ENCODE measurements at places on chromosomes 12 and 14.

GRCh38 chr12:24705216-24705615 lies 243.7 kb downstream of the BCAT1 start:
- DNase-seq, result no peak

GRCh38 chr14:22939684-22940083 lies 10.5 kb upstream of the PRMT5 start:
- no peak for DNase-seq

DNA sequence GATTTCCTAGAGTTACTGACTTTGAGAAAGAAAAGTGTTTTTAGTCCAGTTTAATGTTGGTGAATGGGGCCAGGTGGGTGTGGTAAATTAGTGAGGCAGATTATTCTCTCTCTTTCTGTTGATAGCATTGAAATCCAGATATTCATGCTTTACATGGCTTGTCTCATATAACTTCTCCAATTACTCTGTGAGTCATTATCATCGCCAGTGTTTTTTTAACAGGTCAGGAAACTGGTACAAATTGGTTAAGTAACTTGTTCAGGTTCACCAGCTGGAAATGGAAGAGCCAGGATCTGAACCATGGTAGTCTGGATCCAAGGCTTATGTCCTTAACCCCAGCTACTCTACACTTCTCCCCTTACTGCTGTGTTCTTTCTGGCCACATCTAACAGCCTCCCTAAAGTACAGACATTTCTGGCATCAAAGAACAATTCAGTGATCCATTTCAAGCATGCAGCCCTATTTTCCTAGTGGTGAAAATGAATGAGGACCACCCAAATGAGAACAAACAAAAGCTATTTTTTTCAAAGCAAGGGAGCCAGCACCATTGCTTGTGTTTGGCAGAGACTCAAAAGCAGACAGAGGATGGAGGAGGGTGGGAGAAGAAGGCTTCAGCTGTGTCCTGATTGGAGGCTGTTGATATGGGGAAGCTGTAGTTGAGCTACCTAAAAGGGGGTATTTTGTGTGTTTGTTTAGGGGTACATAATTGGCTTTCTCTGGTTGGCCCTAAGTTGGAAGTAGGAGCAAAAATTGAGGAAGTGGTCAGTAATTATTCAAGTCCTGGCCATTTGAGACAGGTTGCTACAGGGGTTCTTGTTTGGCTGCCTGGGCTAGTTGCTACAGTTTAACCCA lies 1.7 kb downstream of the IRAK3 start:
- no peak for DNase-seq

DNA sequence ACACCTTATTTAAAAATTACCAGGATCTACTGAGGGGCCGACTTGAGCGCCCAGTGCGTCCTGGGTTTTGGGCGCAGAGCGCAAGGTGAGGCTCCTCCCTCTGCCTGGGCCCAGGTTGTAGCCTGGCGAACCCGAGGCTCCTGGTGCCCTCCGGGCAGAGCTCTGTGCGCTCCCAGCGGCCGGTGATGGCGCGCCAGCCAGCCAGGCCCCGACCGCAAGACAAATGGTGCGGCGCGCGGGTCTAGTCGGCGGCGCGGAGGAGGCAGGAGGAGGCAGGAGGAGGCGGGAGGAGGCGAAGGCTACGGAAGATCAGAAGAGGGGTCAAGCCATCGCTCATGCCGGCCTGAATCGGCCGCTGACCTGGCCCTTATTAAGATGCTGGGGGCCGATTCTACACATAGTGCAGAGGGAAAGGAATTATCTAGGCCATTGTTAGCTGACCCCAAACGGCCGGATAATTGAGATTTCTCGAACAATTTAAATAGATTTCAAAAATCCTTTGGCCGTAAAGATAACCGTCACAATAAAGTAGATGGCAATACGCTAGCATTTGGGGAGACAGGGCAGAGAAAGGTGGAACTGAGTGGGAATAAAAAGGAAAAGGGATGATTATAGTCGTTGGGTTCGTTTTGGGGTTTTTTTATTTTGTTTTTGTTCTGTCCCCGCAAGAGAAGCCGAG lies 2.8 kb downstream of the TBX5 start:
- DNase-seq, result no peak

DNA sequence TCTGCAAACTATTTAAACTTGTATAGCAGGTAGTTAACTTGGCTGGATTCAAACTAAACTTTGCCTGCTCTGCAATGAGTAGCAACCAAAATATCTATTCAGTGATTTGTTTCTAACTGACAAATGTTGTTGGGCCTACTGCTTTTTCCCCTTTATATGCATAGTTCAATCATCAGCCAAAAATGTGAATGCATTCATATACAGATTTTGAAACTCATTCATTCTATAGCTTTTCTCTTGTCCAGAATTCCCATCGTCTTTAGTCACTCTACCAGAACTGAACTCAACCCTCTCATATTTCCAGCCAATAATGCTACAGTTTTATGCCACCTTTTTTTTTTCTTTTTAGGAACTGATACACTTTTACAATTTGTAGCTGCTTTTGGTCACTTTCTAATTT lies 599.8 kb downstream of the RPL10L start:
- DNase-seq, result no peak

DNA sequence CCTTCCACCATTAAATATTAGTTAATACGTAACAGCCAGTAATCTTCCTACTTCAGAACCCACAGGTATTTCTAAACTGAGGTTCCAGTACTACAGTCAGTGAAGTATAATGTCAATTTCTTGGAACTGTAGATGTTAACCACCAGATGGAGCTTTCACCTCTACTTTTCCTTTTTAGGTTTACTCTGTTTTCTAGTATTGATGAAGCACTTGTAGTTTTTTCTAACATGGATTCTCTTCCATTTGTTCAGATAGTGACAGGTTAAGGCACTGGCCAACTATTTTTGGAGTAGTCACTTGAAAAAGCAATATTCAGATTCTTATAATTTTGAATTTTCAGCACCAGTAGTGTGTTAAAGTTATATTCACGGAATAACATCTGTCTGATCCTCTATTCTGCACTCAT lies 4.6 kb upstream of the SEC23A start:
- no peak for DNase-seq

DNA sequence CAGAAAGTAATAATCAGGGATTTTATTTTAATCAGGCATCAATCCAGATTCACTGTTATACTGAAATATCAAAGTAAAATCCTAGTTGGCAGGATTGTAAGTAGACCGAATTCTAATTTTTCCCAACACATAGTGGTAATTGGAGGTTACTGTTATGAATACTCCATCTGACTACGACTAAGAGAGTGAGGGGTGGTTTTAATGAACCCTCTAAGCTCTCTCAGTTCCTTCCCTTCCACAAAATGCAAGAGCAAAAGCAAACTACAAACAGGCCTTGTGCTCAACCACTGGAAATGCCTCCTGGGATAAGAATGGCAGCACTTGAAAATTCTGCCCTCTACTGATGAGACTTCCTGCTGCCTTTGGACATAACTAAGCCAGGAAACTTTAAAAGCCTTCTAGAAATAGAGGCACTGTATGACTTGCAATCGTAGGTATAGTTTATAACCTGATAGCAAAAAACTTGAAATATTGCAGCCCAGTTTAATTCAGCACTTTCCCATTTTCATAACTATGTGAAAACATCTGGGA lies 184.8 kb downstream of the SLC16A7 start:
- DNase-seq, result no peak

- peak; percentile 53 for DNase-seq
These were observed 3.0 kb upstream of the EP400 start for GRCh38 chr12:131946757-131947156.

DNA sequence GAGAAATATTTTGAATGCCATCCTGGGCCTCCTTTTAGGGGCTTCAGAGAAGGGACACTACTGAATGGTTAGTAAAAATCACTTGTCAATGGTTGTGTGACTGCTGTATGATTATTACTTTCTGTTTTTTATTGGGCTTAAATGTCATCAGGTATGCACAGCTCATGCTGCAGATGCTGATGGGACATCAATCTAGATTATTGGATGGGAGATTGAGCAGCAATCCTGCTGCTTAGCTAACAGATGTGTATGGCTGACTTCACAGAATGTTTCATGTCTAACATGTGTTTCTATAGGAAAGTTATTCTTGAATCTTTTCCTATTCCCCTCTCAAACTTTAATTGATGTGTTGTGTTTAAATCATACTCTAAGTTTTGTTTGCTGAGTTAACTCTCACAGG lies 166.8 kb downstream of the RMST start:
- DNase-seq, result no peak

DNA sequence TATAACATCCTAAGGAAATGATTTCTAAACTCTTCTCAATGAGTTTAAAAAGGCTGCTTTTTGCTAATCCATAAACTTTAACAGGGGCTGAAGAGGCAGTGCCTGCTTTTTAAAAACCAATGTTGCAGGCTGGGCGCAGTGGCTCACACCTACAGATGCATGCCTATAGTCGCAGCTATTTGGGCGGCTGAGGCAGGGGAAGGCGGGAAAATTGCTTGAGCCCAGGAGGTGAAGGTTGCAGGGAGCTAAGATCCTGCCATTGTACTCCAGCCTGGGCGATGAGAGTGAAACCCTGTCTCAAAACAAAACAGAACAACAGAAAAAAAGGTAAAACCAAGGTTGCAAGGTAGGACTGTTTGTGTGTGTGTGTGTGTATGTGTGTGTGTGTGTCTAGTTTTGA lies 531.2 kb downstream of the DIO2 start:
- no peak for DNase-seq

DNA sequence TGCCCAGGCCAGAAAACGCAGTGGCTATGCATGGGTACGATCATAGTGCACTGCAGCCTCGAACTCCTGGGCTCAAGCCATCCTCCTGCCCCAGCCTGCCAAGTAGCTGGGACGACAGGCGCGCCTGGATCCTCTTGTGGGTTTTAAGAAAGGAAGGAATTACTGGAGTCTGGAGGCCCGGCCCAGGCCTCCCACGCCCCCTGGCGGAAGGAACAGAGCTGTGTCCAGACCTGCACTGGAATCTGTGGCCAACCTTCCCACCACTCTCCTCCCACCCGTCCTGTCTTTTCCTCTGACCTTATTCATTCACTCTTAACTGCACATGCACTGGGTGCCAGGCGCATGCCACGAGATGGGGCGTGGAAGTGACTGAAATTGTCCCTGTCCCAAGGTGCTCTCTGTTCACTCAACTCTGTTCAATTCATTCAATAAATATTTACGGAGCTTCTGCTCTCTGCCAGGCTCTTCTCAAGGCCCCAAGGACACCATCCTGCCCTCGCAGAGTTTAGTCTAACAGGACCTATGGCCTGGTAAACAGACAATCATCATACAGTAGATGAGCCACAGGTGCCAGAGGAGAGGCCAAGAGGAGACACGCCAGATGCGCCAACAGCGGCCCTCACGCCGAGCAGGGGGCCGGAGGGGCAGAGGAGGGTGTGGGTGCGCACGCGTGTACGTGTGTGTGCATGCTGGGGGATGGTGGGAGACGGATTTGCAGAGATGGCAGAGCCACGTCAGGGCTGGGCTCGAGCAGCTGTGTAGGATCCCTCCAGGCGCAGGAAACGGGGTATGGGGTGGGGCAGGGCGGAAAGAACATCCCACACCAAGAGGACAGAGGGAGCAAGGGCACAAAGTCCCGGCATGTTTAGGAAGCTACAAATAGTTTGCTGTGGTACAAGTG lies 13.7 kb upstream of the TMEM106C start:
- DNase-seq, result peak; percentile 85

DNA sequence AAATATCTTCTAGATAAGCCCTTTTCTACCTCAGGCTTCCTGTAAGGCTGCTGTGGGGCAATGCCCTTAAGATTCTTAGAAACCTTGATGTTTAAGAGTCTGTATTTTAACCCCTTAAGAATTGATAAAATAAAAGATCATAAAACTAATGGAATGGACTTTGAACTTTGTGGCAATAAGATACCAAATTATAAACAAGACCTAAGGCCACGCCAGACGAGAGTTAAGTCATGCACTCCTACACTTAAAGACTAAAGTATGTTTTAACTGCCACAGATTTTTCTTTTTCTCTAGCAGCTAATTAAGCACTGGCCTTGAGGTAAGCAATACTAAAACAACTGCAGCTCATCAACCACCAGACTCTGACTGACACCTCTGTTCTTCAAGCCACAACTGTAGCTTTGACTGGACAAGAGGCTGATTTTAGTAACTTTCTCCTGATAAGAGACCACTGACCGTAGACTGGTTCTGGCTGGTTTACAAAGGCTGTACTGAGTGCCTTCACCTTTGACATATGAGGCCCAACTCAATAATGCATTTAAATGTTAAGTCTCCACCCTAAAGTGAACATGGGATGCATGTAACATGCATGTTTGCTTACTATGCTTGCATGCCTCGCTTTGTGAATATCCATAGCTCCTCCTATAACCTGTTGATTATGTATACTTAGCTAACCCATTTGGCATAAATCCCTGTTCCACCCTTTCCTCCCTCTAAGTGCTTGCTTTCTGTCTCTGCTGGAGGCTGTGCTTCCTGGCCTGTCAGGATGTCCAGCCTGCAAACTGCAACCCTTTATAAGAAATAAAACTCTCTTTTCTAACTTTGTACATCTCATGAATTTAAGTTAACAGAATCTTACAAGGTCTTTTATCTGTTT lies 71.9 kb downstream of the KLHL28 start:
- no peak for DNase-seq

DNA sequence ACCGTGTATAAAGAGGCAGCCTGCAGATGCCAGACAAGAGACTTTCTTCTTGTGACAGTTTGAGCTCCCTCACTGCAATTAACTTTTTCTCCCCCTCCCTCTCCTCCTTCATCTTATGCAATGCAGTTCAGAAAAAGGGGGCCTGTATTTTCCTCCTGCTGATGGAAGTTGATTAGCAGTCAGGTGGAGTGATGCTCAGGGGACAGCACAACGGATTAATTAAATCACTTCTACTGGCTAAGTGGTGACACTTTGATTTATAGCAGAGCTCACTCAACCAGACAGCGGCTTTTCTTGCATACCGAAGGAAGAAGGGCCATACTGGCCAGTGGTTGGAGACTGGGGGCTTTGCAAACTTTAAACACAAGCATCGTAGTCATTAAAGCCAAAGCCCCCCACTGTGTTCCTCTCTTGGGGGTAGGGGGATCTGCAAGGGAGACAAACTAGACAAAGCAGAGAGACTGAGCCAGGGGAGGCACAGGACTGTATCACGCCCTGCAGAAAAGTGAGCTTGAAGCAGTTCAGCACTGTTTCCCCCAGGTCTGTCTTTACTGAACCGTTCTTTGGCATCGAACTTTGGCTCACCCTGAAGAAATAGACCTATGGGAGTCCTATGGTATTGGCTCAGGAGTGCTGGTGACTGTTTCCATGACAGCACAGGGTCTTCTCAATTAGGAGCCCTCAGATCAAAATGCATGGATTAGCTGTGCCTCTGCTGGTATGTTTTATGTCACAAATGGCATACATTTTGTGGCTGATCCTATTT lies 47.7 kb downstream of the SPRING1 start:
- no peak for DNase-seq

GRCh38 chr12:128970110-128970509 lies 116.8 kb downstream of the GLT1D1 start:
- DNase-seq, result no peak

Measured in cardiac septum (tissue), 1 donor.